Activated CD4-positive, alpha-beta T cell treated with anti-CD3 and anti-CD28 coated beads for 1 hour (primary cell): ENCODE measurements at places on chromosomes 3 and 15.

GRCh38 chr3:141523615-141524375 is 37.0 kb downstream of the RASA2 start:
- DNase-seq = no peak

GRCh38 chr3:131223373-131224289 is 157.9 kb upstream of the NUDT16 start:
- no peak for DNase-seq

DNA sequence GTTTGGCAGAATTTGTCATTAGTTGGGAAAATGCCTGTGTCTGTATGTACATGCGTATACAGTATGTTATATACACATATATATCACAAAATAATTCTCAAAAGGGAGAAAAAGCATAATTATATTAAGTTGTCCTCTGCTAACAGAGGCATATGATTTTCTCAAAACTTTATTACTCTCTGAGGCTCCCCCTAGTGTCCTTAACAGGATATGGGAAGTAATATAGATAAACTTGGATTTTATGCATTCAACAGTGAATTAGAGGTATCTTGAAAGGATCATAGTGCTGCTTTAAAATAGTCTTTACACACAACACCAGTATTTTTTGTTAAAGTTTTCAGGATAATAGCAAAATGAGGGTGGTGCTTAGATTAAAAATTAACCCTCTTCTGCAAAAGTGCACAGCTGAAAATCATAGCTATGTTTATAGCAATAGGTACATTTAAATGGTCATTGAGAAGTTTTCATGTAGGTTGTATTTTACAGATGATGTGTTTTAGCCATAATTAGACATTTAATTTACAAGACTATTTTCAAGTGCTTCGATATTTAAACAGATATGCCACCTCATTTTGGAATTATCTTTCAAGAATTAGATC is 454.0 kb upstream of the ROBO2 start:
- no peak for DNase-seq

DNA sequence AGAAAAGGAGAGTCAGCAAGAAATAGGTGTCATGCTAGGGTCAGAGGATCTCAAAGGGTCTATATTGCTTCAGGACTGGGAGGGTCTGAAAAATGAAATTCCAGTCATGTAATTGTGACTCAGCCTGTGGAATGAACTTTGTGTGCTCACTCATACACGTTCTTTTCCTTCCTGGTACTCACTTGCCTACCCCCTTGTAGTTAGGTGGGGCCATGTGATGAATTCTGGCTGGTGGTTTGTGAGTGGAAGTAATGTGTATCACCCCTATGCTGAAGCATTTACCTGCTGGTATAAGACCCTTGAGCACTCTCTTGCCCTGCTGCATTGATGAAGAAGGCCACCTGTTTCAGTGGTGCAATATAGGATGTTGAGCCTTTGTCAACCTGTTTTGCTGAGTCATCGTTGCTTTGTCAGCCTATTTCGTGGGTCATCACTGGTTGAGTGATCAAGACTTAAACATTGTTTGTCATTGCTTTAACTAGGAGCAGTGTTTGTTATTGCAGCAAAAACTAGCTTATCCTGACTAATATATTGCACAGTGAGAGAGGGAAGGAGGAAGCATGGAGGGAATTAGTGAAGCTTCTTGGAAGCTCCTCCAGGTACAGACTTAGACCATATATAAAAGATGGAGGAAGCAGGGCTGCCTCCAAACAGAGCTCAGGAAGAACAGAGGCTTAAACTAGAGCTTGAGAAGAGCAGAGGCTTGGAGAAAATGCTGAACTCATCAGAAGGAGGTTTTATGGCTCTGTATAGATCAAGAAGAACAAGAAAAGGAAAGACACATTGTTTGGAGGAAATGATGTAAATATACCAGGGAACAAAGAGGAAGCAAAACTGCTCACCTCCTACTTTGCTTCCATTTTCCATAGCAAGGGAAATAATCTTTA is 28.9 kb downstream of the TLNRD1 start:
- no peak for DNase-seq

DNA sequence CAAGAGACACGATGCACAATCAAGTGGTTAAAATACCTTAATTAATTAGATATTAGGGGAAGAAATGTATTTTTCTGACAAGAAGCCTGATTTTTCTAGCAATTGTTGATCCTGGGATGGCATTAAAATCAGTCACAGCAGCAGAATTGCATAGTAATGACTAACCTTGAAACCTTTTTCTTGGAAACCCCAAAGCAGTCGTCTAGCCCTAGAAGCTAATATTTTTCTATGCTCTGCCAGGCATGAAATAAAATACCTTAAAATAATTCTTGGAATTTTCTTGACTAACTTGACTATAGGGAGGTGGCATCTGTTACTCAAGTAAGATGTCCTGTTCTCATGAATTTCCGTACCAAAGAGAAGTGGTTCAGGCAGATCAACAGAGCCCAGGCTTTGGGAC is 204.1 kb downstream of the THRB start:
- no peak for DNase-seq

GRCh38 chr3:23987356-23987755 is 42.3 kb downstream of the NR1D2 start:
- DNase-seq = no peak

DNA sequence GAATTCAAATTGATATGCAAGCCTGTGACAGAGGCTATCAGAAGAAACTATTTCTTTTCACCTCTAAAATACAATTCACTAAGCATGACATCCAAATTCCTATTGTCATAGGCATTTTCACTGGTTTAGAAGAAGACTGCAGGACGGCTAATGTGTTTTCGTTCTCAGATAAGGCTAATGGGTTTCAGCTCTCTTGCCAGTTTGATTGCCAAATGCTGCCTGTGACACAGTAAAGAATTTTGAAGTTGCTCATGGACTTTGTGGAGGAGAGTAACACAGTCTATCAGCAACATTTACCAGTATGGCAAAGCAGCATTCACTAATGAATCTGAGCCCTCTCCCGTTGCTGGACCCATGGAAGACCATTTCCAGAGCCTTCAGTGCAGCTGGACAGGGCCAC is 948.1 kb downstream of the FHIT start:
- no peak for DNase-seq

DNA sequence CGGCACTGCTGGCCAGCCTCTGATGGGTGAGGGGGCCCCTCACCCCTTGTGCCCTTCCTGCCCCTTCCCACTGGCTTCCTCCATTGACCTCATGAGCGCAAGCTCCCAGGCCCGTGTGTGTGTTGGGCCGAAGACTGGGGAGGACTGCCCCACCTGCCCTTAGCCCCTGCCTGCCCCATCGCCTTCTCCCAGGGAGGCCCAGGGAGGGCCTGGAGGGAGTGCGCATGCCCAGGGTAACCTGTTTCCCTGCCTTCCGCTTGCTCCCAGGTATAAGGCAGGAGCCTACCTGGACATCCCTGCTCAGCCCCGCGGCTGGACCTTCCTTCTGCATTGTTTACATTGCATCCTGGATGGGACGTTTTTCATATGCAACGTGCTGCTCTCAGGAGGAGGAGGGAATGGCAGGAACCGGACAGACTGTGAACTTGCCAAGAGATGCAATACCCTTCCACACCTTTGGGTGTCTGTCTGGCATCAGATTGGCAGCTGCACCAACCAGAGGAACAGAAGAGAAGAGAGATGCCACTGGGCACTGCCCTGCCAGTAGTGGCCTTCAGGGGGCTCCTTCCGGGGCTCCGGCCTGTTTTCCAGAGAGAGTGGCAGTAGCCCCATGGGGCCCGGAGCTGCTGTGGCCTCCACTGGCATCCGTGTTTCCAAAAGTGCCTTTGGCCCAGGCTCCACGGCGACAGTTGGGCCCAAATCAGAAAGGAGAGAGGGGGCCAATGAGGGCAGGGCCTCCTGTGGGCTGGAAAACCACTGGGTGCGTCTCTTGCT is 8.8 kb downstream of the DLL4 start:
- DNase-seq = no peak

- no peak for DNase-seq
Measured at GRCh38 chr3:111667170-111667569, 72.0 kb upstream of the ZBED2 start.

- no peak for DNase-seq
Measured at GRCh38 chr3:110318108-110318507, 753.5 kb upstream of the NECTIN3 start.

DNA sequence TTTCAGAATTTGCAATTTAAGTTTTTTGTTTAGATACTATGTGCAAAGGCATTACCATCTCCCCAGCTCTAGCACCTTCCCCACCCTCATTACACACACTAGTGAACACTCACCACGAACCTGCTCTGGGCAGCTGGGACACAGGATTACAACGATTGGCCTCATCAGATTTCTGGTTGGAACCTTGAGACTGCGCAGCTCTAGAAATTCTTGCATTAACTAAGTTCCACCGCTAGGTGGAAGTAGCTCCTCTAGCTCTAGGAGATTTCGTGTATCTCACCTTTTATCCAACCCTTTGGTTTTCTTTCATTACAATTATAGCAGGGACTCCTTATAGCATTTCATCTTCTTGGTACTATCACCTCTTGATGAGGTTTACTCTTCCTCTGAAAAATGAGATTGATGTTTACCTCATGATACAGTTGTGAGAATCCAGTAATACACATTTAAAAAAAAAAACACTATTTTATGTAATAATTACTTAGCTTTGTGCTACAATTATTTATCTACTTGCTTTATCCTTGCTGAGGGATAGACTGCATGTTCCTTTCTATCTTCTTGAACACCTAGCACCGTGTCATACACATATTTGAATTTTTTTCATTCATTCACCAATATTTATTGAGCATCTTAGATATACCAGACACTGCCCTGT is 28.7 kb upstream of the PLOD2 start:
- DNase-seq = no peak

GRCh38 chr3:27643355-27643754 is 78.8 kb downstream of the EOMES start:
- no peak for DNase-seq

- DNase-seq = no peak
Measured at GRCh38 chr3:37956723-37957538, 33.7 kb upstream of the VILL start.

- DNase-seq = no peak
Measured at GRCh38 chr15:63940966-63941620, 105.2 kb downstream of the DAPK2 start.

GRCh38 chr3:183766745-183767606 is 58.4 kb downstream of the MAP6D1 start:
- peak; percentile 49 for DNase-seq

DNA sequence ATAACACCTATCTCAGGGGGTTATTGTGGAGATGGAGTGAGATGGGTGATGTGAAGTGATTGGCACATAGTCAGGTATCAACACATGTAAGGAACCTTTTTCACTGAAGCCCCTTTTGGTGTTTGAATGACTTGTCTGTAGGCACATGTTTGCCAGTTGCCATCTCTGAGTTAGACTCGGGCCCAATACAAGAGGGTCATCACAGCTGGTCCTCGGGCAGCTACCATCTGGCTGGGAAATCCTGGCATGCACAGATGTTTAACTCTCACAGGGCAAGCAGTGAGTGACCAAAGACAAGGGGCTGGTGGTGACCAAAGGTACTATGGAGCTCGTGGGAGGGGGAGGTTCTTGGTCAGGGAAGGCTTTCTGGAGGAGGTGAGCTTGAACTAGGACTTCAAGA is 118.8 kb downstream of the CLSTN2 start:
- DNase-seq = no peak
